Activated CD4-positive, alpha-beta T cell treated with anti-CD3 and anti-CD28 coated beads for 36 hours (primary cell): ENCODE measurements at places on chromosomes 2 and 18. TPM values are rescaled to one million over a fixed set of nuclear protein-coding genes. Genes with fewer than 3 reads are reported as not detected.
A peak's percentile ranks its signal among the peaks of the same experiment; 100 is the strongest.

The SCYGR6 gene
- not detected for total RNA-seq

The ATP8B1 gene
- total RNA-seq: not detected

The INPP5D gene
- 40.5 TPM for total RNA-seq

The UGT1A4 gene
- not detected for total RNA-seq

The ALPP gene
- total RNA-seq: not detected

The STAT4 gene
- 59.5 TPM for total RNA-seq

GRCh38 chr2:41966431-41966893, 81.4 kb upstream of the PKDCC start:
- no peaks in the 10 kb centered on the region for H3K36me3 ChIP-seq
- no peaks in the 10 kb centered on the region for H3K4me1 ChIP-seq
- no peak for DNase-seq
- H3K27ac ChIP-seq: no peak overlapping the region
- peaks cover 2% of the 10 kb centered on the region for H3K27me3 ChIP-seq
- H3K4me3 ChIP-seq: no peak overlapping the region

- H3K4me1 ChIP-seq: peaks cover 73% of the 10 kb centered on the region
- no peak for DNase-seq
- H3K36me3 ChIP-seq: peaks cover 14% of the 10 kb centered on the region
- H3K27me3 ChIP-seq: no peaks in the 10 kb centered on the region
Measured at GRCh38 chr2:177398290-177398683, 5.7 kb downstream of the AGPS start.

- H3K36me3 ChIP-seq: peaks cover 25% of the 10 kb centered on the region
- H3K4me1 ChIP-seq: peaks cover 84% of the 10 kb centered on the region
- H3K4me3 ChIP-seq: no peak overlapping the region
- H3K27me3 ChIP-seq: no peaks in the 10 kb centered on the region
- peak overlapping the region; percentile 78 for H3K27ac ChIP-seq
Measured at GRCh38 chr2:68236103-68236734, 16.1 kb downstream of the PPP3R1 start.

DNA sequence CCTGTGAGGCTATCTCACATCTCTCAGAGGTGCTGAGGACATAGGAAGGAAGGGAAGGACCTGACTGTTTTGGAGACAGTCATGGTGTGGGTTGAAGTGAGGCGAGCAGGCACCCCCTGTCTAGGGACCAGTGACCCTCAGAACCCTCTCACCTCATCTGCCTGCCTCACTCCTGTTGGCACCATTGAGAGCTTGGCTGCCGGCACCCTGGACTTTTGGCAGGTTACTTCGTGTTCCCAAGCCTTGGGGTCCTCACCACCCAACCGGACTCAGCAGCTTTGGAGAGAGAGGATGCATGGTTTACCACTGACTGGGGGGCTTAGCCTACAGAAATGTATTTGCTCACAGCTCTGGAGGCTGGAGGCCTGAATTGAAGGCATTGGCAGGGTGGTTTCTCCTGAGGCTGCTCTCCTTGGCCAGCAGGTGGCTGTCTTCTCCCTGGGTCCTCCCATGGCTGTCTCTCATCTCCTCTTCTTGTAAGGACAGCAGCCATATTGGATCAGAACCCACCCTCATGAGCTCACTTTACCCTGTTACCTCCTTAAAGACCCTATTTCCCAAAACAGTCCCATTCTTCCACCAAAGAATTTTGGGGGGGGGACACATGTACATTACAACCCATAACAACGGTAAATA, 142.0 kb downstream of the TSN start:
- no peak overlapping the region for H3K4me3 ChIP-seq
- H3K27ac ChIP-seq: no peak overlapping the region
- H3K27me3 ChIP-seq: no peaks in the 10 kb centered on the region
- H3K36me3 ChIP-seq: no peaks in the 10 kb centered on the region

DNA sequence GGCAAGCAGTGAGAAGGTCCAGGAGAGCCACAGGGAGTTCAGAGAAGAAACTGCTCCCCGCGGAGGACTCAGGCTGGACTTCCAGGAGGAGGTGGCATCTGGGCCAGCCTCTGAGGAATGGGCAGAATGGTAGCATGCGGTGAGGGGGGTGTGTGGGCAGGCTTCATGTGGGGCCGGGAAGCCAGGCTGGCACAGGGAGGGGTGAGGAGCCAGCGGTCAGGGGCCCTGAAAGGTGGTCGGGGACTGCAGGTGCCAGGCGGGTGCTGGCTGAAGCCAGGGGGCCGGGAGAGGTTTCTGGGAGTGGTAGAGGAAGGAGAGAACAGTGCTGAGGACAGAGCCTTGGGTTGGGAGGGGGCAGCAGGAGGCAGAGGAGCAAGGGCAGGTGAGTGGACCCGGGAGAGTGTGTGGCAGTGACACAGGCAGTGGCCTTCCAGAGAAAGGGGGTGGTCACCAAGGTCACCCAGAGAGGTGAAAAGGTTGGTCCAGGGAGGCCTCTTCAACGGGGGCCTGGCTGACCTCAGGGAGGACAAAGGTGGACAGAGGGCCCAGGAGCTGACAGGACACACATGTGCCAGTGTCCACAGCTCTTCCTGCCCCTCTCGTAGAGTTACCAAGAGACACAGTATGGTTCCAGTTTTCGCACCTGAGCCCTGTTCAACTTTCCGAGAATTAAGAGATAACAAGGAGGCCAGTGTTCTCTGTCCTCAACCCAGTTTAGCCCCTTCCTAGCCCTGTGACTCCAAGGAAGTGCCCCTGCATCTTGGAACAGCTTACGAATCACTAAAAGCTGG, 101.2 kb upstream of the ASB18 start:
- no peak overlapping the region for H3K27ac ChIP-seq
- H3K27me3 ChIP-seq: peaks cover 23% of the 10 kb centered on the region
- DNase-seq: no peak

DNA sequence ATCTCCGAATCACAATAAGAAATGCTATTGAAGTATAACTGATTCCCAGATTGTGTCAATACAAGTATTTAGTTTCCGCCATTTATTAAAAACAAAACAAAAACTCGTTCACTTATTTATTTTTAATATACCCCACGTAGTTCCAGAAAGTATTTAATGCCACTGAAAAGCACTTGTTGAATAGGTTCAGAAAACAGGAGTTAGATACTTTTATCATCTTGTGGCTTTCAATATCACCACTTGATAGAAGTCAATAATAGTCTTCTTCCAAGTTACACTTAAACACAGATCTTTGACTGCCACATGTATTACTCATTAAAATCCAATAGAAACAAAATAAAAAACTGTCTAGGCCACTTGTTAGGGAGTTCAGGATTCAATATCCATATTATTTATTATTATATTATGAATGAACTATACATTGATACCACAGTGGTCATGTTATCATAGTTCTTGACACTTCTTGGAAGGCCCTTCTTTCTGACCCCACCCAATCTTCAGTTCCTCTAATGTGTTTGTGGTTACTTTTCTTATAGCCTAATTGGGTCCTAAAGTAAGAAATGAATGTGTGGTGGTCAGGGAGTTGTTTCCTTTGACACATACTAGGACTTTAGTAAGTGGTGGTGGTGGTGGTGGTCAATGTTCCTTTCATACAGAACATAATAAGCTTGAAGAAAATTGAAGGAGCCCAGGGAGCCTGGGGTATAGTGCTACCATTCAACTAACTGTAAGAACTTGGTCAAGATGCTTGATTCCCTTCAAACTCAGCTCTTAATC, 221.3 kb upstream of the ITGA4 start:
- H3K27me3 ChIP-seq: no peaks in the 10 kb centered on the region
- peaks cover 5% of the 10 kb centered on the region for H3K36me3 ChIP-seq
- no peak for DNase-seq
- H3K4me3 ChIP-seq: no peak overlapping the region
- H3K27ac ChIP-seq: no peak overlapping the region

DNA sequence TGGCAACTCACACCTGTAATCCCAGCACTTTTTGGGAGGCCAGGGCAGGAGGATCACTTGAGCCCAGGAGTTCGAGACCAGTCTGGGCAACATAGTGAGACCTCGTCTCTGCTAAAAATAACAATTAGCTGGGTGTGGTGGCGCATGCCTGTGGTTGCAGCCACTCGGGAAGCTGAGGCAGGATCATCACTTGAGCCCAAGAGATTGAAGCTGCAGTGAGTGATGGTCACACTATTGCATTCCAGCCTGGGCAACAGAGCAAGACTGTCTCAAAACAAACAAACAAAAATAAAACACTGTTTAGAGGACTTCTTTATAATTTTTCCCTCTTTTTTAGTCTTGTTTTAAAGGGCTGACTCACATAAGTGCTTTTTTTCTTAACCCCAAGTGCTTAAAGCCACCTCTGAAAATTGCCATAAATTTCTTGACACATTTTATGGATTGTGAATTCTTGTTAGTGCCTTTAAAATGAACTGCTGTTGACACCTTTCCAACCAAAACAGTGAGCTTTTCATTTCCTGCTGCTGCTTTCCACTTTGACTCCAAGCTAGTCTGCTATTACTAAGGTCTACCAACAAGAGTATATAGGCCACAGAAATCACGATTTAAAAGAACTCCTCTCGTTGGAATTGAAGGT, 41.7 kb downstream of the CYP20A1 start:
- H3K4me1 ChIP-seq: no peaks in the 10 kb centered on the region
- DNase-seq: no peak
- H3K27ac ChIP-seq: no peak overlapping the region
- no peak overlapping the region for H3K4me3 ChIP-seq
- H3K27me3 ChIP-seq: no peaks in the 10 kb centered on the region

DNA sequence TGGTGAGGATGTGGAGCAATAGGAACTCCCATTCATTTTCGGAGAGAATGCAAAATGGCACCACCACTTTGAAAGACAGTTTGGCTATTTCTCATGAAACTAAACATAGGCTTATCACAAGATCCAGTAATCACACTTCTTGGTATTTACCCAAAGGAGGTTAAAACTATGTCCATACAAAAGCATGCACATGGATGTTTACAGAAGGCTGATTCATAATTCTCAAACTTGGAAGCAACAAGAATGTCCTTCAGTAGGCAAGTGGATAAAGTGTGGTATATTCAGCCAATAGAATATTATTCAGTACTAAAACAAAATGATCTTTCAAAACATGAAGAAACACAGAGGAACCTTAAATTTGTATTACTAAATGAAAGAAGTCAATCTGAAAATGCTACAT, 440.6 kb downstream of the FBXO15 start:
- H3K27ac ChIP-seq: no peak overlapping the region
- no peak overlapping the region for H3K4me3 ChIP-seq
- no peak for DNase-seq

DNA sequence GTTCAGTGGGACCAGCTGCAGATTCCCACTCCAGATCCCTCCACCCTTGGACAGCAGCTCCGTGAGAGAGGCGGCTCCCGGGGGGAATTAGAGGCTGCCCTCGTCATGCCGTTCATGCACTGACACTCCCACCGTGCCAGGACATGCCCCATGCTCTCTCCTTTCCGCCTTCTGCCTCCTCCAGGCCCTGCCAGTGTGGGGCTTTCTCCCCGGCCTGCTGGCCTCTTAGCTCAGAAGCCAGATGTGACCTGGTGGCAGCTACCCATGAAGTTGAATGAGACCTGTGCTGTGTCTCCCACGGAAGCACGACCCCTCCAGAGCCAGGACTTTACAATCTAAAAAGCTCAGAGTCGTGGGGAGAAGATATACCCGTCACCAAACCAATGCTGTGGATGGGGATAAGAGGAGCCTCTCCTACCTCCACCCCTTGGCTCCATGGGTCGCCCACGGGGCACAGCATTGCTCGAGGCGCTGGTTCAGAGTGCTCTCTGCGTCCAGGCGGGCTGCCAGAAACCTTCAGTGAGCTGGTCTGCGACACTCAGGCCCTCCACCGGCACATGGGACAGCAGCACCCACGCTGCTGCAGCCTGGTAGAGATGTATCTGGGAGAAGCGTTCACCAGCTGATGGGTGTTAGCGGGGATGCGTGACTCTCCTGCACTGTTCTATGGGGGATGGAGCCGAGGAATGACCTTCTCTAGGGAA, 111.0 kb upstream of the GPC1 start:
- peaks cover 2% of the 10 kb centered on the region for H3K27me3 ChIP-seq
- no peak overlapping the region for H3K27ac ChIP-seq
- H3K4me1 ChIP-seq: no peaks in the 10 kb centered on the region
- no peak for DNase-seq
- H3K36me3 ChIP-seq: no peaks in the 10 kb centered on the region
- H3K4me3 ChIP-seq: no peak overlapping the region

DNA sequence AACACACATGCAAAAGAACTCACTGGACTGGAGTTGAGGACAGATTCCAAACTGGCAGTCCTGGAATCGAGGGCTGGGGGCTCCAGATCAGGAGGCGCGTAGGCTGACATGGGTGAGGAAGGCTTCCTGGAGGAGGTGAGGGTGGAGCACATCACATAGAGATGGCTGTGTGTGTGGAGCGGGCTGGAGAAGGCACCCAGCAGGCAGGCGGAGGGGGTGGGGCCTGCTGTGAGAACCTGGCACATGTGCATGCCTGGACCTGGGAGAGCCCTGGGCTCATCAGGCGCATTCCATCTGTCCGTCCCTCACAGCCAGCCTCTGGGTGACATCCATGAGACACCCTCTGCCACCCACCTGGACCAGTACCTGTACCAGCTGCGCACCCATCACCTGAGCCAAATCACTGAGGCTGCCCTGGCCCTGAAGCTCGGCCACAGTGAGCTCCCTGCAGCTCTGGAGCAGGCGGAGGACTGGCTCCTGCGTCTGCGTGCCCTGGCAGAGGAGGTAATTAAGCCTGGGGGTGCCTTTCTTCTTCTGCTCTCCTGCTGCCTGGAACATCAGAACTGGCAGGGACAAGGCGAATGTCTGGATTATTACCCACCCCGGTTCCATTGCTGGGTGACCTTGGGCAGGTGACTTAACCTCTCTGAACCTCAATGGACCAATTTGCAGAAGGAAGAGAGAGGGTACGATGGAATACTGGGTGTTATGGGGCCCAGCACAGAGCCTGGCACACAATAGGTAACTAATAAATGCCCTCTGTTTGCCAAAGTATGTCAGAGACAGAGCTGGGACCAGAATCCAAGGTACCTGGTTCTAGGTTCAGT, 108.3 kb downstream of the DYSF start:
- no peaks in the 10 kb centered on the region for H3K4me1 ChIP-seq
- H3K27ac ChIP-seq: no peak overlapping the region
- no peak for DNase-seq
- H3K4me3 ChIP-seq: no peak overlapping the region
- H3K36me3 ChIP-seq: no peaks in the 10 kb centered on the region
- H3K27me3 ChIP-seq: no peaks in the 10 kb centered on the region

DNA sequence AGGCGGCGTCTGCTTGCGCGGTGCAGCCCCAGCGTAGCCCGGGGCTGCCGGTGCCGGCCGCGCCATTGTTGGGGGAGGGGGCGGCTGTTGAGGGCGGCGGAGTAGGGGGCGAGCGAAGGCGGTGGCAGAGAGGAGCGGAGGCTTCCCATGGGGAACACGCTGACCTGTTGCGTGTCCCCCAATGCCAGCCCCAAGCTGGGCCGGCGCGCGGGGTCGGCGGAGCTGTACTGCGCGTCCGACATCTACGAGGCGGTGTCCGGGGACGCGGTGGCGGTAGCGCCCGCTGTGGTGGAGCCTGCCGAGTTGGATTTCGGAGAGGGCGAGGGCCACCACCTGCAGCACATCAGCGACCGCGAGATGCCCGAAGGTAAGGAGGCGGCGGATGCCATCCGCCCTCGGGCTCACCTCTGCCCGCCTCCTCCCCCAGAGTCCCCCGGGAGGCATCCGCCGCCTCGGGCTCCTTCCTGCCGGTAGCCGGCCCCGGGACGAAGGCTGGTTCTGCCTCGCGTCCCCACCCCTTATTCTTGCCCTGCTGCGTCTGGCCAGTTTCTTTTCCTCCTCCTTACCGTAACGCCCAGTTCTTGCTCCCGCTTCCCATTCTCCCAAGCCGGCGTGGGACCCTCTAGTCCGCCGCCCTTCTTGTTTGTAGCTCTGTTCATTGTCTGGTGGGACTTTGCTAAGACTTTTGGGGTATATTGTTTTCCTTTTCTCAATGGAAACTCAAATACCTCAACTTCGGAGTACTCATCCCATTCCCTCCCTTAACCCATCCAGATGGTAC, 500 bp downstream of the CCNYL1 start:
- H3K27me3 ChIP-seq: no peaks in the 10 kb centered on the region
- H3K4me1 ChIP-seq: peaks cover 25% of the 10 kb centered on the region
- peak overlapping the region; percentile 63 for H3K27ac ChIP-seq
- H3K36me3 ChIP-seq: peaks cover 6% of the 10 kb centered on the region
